GM06990 (cell line): ENCODE measurements at places on chromosomes 11 and 22.

DNA sequence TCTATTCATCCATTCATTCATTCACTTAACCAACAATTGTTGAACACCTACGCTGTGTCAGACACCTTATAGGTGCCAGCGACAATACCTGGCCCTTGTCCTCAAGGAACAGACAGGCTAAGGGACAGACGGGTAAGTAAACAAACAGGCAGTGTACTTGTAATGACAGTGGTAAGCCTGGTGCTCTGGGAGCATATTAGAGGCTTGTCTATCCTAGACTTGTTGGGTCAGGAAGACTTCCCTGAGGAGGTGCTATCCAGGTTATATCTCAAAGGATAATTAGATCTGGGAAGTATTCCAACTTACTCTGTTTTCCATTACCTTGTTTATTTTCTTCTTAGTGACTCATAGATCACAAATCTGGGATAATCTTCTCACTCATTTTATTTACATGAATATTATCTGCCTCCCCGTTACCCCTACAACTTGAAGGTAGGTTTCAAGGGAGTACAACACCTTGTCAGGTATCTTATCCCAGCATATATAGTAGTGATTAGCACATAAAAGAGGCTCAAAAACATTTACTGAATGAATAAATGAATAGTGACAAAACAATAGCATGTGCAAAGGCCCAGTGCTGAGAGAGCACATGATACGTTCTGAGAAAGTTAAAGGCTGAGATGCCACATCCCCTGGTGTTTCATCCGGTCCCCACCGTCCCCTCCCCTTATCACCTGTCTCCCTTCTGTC lies 75.3 kb upstream of the NCAM1 start:
- no peak for DNase-seq

DNA sequence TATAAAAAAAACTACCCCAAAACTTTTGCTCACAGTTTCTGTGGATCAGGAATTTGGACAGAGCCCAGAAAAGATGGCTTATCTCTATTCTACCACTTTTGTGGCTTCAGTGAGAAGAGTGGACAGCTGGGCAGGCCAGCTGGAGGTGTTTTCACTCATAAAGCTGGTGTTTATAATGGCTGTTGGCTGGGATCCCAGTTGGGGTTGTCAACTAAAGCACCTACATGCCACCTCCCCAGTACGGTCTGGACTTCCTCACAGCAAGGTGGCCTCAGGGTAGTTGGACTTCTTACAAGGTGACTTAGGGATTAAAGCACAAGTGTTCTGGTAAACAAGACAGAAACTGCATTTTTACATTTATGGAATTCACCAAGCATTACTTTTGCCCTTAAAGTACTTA lies 171.0 kb downstream of the NELL1 start:
- no peak for DNase-seq

GRCh38 chr11:9774591-9775397 lies 110.9 kb downstream of the SWAP70 start:
- DNase-seq, result no peak

DNA sequence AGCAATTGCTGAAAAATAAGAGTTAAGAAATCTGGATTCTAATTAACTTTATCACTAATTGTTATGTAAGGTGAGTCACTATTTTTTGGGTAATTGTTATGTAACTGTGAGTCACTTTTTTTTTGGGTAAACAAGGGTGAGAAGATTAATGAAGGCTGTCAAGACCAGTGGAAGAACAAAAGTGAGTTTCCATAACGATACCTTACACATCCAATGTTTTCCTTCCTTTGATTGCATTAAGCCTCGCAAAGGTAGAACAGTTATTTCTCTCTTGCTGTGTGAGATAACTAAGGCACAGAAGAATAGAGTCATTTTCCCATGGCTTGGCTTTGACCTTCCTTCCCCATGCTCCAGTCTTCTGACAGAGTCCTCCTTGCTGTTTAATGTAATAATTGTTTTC lies 374.7 kb downstream of the DDX10 start:
- DNase-seq, result no peak

- no peak for DNase-seq
Measured at GRCh38 chr22:48042621-48043395, 1280.4 kb downstream of the TBC1D22A start.
